ENCODE measurements at places on chromosomes 16 and 17.

- DNase-seq: no peak
These were observed 12.4 kb upstream of the SLC25A19 start for GRCh38 chr17:75301502-75302206.

- no peak for DNase-seq
These were observed 6.2 kb upstream of the ETV4 start for GRCh38 chr17:43552229-43552837.

DNA sequence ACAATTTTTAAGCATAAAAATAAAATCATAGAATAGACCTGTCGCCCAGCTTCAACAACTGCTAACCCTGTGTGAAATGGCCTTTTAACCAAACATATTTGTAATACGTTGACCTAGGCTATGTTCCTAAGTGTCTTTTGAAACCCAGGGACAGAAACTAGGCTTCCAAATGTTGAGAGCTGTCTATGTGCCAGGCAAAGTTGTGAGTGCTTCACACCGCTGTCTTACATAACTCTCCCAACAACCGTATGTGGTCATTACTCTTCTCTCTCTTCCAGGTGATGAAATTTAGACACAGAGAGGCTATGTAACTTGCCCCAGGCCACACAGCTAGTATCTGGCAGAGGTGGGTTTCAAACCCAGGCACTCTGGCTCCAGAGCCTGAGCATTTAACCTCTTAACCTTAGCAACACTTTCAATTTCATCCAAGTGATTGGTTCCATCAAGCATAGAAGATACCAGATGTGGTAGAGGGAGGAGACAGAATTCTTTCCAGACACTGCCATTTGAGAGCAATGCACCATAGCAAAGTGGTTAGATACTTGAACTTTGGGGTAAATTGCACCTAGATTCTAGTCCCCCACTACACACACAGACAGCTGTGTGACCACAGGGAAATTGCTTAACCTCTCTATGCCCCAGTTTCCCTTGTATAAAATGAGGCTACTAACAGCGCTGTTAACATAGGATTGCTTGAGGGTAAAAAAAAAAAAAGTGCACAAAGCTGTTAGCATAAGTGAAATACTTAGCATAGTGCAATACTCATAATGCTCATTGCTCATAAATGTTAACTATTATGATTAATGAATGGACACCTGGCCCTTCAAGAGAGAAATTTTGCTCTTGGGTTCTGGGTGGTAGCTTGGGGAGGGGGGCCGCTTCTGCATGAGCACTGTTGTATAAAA, 160.6 kb downstream of the IRX3 start:
- DNase-seq: no peak

- no peak for DNase-seq
These were observed 250.9 kb downstream of the TOX3 start for GRCh38 chr16:52296076-52296475.

DNA sequence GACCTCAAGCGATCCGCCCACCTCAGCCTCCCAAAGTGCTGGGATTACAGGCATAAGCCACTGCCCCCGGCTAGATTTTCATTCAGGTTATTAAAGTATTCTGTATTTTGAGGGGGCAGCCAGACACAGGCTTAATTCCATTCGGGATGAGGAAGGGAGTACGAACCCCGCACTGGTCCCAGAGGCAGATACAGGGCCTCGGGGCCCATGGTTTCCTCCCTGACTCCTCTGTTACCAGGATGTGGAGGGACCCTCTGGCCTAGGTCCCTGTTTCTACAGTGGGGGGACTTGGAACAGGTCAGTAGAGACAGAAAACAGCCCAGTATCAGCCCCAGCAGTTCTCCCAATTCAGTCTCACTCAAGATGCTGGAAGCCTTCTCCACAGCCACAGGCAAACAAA, 42.0 kb downstream of the PECAM1 start:
- no peak for DNase-seq

DNA sequence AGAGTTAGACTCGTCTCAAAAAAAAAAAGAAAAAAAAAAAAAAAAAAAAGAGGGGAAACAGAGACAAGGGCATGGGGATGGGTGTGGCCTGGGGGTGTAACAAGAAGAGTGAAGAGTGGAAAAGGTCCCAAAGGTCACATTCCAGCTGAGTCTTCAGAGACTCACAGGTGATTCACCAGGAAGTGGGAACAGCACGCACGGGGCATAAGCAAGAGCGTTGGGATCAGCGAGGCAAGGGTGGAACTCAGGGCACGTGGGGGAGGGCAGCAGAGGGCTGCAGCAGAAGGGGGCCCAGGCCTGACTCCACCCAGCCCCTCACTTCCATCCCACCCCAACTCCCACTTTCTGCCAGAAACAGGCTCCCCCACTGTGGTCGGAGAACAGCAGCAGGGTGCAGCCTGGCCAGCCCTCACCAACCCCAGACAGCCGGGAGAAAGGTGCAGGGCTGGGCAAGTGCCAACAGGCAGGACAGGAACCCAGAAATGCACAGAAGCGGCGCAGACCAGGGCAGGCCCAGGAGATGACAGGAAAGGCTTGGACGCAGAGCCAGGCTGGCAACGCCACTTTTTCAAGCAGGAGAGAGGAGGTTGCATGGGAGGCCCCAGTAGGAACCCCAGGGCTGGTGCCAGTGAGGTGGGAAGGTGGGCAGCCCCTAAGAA, 3.3 kb downstream of the MEAK7 start:
- no peak for DNase-seq

GRCh38 chr17:7064261-7064660, 15.8 kb downstream of the CLEC10A start:
- DNase-seq: no peak
